ACHN (cell line): ENCODE measurements at places on chromosomes 2 and 18.

- DNase-seq = peak; percentile 83
These were observed 636.2 kb upstream of the CHAC2 start for GRCh38 chr2:53131416-53131815.

GRCh38 chr2:160941290-160941846, 218.9 kb upstream of the TANK start:
- DNase-seq = no peak

- DNase-seq = no peak
These were observed 67.3 kb downstream of the LIPG start for GRCh38 chr18:49628881-49629795.

- DNase-seq = no peak
These were observed 674.3 kb downstream of the STK39 start for GRCh38 chr2:167572883-167573619.

DNA sequence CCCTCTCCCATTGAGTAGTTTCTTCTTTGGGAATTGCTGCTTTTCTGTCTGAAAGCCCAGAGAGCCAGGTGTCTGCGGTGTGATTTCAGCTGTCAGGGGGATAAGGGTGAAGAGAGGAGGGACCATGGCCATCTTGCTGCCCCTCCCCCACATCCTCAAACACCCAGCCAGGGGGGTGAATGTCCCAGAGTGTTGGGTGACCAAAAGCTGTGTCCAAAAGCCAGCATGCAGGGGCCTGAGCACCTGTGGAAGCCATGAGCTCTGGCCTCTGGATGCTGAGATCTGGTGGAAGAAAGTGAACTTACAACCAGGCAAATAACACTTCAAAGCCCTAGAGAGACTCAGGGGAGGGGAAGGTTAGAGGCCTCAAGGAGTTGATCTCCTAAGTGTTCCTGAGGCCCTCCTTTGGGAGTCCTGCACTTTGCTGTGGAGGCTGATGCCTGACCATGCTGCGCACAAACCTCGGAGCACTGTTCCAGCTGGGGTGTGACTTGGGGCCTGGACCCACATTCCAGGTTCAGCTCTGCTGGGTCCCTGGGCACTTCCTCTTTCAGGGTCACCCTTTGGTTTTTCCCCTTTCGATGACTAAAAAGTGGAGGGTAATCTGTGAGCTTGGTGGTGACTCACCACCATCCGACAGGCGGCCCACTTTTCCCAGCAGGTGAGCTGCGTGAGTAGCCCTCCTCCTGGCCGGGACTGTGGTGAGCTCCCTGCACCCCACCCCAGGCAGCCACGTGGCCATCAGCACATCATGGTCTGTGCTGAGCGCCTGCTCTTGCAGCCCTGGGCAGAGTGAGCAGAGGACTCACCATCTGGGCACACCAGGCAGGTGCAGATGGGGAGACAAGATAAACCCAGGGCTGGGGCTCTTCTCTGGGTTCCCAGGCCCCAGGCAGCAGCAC, 66.8 kb upstream of the FOSL2 start:
- DNase-seq = peak; percentile 63

DNA sequence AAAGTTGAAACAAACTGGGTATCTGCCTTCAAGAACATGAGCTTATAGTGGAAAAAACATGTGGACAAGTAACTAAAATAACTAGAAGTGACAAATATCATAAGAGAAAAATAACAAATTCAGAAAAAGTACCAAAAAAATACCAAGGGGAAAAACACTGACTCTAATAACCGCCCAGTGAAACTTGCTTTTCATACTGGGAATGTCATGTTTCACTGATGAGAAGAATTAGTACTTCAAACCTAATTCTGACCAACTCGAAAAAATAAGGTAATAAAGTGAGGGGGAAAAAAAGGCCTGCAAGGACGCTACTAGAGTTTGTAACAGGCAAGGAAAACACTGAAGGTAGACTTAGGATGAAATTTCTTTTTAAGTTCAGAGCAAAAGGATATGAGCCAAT, 83.6 kb downstream of the RTTN start:
- no peak for DNase-seq

GRCh38 chr2:170813611-170814532, 2.8 kb upstream of the GAD1 start:
- DNase-seq = peak; percentile 70

DNA sequence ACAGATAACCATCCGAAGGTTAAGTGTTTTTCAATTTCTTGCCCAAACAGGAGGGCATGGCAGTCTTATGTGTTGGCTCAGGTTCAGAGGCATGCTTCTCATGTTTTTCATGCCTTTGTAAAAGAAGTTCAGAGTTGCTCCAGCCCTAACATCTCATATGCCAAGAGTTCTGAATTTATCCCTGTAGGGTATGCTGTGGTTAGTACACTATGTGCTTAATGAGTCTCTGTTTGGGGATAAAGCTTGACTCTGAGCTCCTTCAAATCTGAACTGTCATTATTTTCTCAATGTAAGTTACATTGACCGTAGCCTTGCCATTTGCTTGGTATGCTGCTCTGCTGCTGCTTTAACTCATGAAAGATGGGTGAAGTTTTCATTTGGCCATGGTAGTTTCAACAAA, 67.9 kb upstream of the PNPT1 start:
- no peak for DNase-seq

DNA sequence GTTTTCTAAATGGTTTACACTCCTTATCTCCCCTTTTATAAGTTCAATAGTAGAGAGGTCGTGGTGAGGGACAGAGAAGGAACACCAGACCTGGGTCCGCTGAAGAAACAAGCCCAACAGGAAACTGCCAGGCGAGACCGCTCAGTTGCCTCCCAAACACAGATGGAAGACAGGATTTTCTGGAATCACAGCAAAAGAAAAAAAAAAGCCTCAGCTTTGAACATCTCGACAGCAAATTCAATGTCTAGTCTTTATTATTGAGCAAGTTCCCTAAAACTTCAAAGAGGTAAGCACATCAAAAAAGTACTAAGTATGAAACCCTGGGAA, 33.5 kb upstream of the GNAL start:
- DNase-seq = no peak

DNA sequence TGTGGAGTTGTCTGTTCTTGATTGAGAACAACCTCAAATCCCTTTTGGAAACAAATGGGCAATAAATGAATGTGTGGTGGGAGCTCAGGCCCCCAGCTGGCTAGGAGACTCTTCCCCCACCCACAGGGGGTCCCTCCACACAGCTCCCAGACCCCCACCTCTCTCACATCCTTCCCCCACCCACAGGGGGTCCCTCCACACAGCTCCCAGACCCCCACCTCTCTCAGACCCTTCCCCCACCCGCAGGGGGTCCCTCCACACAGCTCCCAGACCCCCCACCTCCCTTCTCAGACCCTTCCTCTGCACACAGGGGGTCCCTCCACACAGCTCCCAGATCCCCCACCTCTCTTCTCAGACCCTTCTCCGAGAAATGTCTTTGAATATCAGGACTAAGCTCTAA, 79.0 kb upstream of the CTDP1 start:
- DNase-seq = no peak

DNA sequence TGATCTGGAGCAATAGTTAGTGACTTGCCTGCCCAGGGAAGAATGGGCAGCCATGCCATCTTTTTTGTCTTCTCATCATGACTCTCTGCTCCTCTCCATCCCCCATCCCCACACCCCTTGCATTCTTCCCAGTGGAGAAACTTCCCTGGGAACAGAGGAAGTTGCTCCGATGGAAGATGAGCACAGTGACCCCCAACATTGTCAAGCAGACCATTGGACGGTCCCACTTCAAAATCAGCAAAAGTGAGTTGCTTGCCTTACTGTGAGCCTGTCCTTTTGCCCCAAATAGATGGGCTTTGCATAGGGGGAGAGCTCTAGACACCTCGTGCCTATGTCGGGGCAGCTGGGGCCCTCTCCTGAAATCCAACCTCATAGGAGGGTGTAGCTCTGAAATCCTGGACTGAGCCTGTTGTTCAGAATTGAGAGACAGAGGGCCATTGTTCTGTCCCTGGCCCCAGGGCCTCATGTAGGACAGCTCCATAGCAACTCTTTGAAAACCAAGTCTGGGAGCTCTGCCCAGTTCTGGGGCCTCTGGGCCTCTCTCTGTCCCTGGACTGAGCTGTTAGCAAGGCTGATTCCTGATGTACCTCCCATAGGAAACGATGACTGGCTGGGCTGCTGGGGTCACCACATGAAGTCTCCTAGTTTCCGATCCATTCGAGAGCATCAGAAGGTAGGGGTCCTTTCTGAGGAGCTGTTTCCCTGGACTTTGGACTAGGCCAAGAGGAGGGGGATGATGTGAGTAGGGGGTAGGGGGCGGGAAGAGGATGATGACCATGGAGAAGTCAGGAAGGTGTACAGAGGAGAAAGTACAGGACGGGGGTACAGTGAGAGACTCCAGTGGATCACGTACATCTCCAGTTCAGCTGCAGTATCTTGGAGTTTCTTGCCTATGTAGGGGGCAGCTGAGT, 35.2 kb downstream of the TTLL4 start:
- DNase-seq = no peak

DNA sequence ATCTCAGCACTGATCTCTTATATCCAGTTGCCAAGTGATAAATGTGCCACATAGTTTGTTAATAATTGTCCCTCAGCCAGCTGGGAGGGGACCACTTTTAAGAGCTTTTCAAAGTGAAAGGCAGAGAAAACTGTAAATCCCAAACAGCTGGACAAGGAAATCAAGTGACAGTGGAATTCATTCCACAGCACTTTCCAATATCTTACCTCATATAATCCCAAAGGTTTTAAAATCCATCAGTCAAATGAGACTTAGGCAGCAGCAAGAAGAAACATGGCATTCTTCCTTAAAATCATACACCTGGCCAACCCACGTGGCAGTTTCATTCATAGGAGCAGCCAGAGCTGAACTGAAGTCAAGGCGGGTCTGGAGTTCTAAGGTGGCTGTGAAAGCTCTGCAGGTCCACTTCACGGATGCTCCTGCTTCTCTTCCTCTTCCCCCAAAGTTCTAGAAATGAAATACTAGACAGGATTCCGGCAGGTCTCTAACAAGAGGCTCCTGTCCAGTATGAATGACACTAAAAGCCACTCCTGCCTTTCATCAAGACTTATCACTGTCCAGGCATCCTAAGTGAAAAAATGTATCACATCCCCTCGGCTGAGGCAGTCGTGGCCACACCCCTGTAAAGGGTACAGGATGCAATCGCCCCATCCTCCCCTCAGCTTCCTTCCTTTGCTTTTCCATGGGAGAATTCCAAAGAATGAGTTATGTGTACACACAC, 190.4 kb upstream of the STK17B start:
- DNase-seq = no peak

- no peak for DNase-seq
These were observed 42.3 kb downstream of the RPRD1A start for GRCh38 chr18:36025025-36025424.

GRCh38 chr18:22186484-22186971, 17.1 kb downstream of the GATA6 start:
- peak; percentile 45 for DNase-seq

DNA sequence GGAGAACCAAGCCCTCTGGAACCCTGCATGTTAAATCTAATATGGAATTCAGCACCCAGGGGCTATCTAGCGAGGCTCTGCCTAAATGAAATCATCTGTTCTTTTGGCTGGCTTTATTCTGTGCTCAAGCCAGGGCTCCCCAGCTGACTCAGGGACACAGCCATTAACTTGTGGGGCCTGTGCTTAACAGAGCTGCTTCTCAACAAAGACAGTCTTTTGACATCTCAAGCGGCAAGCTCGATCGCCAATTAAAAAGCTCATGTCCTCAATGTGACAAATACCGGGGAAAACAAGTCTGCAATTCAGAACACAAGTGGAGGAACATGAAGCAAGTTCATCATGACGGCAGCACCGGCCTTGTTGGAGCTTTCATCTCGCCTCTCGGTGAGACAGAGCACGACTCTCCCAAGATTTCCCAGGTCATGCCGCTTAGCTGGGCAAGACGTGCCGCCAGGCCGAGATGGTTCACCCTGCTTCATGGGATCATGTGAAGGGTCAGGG, 64.9 kb downstream of the KLHL29 start:
- no peak for DNase-seq

DNA sequence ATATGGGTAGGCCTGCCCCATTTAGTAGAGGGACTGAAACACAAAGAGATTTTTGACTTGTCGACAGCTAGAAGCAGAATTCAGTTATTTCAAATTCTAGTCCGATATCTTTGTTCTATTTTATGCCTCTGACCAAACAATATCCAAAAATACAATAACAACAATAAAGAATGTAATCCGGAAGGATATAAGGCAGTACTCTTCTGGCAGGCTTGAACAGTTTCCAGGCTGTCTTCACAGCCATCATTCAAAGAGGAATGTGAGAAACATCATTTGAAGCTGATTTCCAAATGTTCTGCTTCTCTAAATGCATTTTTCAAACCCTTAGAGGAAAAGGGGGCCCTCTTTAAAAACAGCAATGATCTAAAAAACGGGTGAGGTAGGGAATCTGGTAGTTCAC, 36.7 kb upstream of the SPTBN1 start:
- DNase-seq = no peak

DNA sequence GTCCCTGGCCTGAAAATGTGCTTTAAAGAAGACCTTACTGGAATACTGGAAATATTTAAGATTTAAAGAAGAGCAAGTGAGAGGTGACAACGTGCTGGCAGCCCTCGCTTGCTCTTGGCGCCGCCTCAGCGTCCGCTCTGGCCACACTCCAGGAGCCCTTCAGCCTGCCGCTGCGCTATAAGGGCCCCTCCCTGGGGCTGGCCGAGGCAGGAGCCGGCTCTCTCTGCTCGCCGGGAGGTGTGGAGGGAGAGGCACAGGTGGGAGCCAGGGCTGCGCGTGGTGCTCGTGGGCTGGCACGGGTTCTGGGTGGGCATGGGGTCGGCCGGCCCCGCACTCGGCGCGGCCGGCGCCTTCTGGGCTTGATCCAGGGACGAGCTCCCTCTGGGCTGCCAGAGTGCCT, 2.9 kb upstream of the COQ10B start:
- no peak for DNase-seq

- DNase-seq = no peak
These were observed 979.6 kb upstream of the CDH2 start for GRCh38 chr18:29156531-29156930.

- DNase-seq = no peak
These were observed 152.6 kb downstream of the LDLRAD4 start for GRCh38 chr18:13370995-13371625.

DNA sequence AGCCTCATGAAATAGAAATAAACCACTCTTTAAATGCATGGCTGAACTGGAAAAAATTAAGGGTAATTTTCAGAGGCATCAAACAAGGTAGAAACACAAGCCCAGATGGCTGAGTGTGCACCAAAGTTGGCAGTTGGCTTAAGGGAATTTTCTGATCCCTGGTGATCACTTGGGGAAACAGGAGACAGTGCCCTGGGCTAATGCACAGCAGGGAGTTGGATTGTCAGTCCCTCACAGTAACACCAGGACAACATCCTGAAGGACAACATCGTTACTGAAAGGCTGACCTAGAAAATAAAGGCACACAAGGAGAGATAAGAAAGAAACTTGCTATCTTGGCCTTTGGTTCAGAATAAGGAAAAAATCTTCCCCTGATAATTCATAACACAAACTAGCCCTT, 417.0 kb downstream of the SLC4A3 start:
- DNase-seq = no peak
